ENCODE measurements at places on chromosomes 11 and 22. TPM values are rescaled to one million over a fixed set of nuclear protein-coding genes. Genes with fewer than 3 reads are reported as not detected.

Gene MS4A15
- not detected for total RNA-seq

Gene SLC16A8
- total RNA-seq = 0.62 TPM

DNA sequence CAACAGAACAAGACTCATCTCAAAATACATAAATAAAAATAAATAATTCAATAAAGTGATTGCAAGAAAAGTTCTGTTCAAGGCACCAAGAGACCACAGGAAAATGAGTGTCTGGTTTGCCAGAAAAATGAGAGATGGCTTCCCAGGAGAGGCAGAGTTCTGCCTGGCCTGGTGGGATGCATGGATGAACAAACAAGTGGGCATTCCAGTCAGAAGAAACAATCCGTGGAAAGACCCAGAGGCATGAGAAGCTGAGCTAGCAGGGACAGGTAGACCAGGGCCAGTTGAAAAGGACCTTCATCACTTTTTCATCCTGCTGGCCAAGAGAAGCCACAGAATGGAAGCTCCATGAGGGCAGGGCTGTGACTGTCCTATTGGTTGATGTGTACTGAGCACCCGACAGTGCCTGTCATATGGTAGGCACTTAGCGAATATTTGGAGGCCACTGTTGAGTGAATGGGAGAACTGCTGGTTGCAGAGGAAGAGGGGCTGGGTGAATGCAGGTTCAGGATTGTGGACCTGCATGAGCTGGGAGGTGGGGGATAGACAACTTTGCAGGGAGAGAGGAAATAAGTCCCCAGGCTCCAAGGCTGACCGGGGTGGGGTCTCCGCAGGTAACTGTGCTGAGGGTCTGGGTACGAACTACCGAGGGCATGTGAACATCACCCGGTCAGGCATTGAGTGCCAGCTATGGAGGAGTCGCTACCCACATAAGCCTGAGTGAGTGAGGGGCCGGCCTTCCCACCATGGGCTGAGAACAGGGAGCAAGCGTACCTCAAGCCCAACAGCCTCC lies 3.7 kb downstream of the F2 start:
- DNase-seq = no peak

- DNase-seq = no peak
These were observed 33.6 kb downstream of the TCF20 start for GRCh38 chr22:42236848-42237247.
